ENCODE measurements at places on chromosomes 1 and 21.

- DNase-seq, result peak; percentile 19
Observed at GRCh38 chr1:91651661-91652071, 151.0 kb downstream of the CDC7 start.

DNA sequence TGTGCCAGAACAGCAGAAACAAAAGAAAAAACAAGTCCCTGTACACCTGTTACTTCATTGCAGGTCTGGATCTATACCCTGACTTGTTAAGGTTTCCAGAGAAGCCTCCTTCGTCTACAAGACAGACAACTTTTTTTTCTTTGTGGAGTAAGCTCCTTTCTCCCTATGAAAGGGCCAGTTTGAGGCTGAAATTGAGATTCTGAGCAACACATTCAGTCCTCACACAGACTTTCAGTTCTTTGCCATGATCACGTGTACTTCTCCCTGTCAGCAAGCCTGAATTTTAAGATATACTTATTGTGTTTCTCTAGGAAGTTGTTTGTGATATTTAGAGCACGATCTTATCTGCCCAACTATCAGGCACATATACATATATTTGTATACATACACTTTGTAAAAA is 374.0 kb downstream of the NTNG1 start:
- no peak for DNase-seq

- no peak for DNase-seq
Observed at GRCh38 chr1:177065430-177065829, 99.1 kb downstream of the ASTN1 start.

DNA sequence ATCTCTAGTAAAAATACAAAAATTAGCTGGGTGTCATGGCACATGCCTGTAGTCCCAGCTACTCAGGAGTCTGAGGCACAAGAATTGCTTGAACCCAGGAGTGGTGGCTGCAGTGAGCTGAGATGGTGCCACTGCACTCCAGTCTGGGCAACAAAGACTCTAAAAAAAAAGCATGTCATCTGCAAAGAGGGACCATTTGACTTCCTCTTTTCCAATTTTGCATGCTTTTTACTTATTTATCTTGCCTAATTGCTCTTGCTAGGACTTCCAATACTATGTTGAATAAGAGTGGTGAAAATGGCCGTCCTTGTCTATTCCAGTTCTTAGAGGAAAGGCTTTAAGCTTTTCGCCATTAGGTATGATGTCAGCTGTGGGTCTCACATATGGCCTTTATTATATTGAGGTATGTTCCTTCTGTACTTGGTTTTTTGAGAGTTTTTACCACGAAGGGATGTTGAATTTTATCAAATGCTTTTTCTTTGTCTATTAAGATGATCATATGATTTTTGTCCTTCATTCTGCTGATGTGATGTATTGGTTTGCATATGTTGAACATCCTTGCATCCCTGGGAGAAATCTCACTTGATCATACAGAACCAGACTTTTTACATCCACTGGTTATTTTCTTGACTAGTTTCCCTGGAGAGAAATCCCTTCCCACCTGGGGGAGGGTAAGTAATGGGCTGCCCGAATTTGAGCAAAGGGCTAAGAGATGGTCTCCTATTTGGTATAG is 17.0 kb upstream of the RAP1GAP start:
- no peak for DNase-seq

DNA sequence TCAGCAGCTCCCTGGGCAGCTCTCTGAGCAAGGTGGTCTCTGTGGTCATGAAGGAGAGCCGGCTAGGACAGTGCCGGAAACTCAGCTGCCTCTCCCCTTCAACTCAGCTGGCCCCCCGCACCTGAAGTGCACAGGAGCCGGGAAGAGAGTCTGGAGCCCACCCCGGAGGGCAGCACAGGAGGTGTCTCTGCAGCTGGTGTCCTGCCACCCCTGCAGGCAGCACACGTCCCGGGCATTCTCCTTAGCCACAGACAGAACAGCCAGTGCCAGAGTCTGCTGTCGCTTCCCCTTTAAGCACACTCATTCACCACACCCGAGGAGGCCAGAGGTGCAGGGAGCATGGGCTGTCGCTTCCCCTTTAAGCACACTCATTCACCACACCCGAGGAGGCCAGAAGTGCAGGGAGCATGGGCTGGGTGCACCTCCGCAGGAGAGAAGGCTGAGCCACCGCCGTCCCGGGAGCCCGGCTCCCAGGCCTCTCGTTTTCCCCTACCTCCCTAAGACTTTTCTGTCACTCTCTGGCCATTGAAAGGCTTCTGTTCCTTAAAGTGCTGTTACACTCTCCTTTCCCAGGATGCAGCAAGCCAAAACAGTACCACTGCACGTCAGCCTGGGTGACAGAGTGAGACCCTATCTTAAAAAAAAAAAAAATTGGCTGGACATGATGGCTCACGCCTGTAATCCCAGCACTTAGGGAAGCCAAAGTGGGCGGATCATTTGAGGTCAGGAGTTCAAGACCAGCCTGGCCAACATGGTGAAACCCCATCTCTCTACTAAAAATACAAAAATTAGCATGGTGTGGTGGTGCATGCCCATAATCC is 16.9 kb upstream of the SAMD11 start:
- DNase-seq, result peak; percentile 90
